NCI-H345 (cell line): ENCODE measurements at places on chromosomes 12 and 14.
A peak's percentile ranks its signal among the peaks of the same experiment; 100 is the strongest.

DNA sequence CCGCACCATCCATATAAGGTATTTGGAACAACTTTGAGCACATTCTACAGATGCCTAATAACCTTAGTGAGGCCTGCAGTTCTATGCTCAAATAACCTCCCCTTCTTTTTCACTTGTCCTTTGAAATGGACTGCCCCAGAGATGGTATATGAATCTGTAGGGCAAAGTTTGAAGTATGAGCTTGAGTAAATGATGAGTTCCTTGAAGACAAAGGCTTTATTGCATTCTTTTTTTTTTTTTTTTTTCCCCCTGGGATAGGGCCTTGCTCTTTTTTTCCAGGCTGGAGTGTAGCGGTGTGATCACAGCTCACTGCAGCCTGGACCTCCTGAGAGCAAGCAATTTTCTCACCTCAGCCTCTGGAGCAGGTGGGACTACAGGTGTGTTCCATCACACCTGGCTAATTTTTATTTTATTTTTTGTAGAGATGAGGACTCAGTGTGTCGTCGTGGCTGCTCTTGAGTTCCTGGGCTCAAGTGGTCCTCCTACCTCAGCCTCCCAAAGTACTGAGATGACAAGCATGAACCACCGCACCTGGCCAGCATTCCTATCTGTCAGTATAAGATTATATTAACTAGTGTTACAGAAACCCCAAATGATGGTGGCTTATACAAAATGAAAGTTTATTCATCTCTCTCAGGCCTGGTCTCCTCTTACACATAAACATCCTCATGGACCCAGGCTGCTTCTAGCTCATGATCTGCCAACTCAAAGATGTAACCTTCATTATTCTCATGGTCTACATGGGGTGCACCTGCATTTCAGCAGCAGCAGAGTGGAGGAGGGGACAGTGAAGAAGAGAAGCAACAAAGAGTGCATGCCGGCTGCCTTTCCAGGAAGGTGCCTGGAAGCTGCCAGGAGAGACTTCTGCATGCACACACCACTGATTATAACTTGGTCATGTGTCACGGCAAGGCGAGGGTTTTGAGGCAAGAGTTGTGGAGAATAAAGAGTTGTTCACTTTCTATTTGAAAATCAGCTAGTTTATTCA is 101.4 kb downstream of the DUSP16 start:
- DNase-seq = no peak

GRCh38 chr14:83173687-83174086 is 1640.0 kb upstream of the SEL1L start:
- no peak for DNase-seq

- DNase-seq = no peak
These were observed 29.2 kb upstream of the EPS8 start for GRCh38 chr12:15818418-15818817.

DNA sequence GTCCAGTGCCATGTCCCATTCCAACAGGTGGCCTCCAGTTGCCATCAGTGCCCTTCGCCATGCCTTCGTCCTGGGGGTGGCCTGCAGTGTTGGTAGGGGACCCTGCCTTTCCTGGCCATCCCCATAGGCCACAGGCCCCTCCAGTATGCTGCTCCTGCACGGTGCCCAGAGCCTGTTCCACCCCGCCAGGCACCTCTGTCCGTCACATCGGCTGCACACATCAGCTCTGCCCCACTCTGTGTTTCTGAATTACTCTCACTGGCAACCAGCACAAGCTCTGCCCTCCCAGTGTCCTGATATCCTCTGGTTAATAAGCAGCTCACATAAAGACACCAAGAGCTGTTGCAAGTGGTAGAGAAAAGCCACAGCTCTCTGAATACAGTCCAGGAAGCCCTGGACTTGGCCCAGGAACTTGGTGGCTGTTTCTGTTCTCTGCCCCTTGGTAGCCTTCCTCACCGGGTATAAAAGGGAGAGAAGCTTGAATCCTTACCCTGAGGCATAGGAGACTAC is 31.3 kb upstream of the ATP2A2 start:
- DNase-seq = no peak

- no peak for DNase-seq
These were observed 2.0 kb downstream of the PRKAB1 start for GRCh38 chr12:119669744-119670472.

GRCh38 chr12:28507033-28507432 is 316.8 kb downstream of the CCDC91 start:
- DNase-seq = no peak

DNA sequence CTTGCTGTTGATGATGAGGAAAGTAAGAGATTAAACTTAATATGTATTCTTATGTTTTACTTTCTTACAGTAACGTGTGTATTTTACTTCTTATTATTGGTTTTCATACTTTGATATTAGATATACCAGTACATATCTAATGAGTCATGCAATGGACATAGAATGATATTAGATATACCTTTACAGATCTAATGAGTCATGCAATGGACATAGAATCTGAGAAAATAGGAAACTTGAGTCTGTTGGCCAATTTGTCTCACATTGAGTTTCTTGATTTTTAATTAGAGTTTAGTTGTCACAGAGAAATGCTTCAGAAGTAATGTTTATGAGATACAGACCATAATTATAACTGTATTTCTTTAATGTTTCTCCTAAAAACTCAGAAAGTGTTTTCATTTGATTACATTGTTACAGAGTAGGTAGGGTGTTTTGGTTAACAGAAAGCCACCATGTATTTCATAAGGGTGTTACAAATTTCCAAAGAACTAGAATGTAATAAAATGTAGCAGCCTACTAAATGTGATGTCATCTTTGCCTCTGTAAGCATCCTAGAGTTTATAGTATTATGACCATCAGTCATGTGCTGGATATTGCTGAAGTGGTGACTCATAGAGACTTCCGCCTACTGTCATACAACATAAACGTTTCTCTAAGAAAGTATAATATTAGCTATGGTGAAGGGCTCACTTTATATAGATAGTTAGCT is 3.0 kb downstream of the GAS2L3 start:
- no peak for DNase-seq

DNA sequence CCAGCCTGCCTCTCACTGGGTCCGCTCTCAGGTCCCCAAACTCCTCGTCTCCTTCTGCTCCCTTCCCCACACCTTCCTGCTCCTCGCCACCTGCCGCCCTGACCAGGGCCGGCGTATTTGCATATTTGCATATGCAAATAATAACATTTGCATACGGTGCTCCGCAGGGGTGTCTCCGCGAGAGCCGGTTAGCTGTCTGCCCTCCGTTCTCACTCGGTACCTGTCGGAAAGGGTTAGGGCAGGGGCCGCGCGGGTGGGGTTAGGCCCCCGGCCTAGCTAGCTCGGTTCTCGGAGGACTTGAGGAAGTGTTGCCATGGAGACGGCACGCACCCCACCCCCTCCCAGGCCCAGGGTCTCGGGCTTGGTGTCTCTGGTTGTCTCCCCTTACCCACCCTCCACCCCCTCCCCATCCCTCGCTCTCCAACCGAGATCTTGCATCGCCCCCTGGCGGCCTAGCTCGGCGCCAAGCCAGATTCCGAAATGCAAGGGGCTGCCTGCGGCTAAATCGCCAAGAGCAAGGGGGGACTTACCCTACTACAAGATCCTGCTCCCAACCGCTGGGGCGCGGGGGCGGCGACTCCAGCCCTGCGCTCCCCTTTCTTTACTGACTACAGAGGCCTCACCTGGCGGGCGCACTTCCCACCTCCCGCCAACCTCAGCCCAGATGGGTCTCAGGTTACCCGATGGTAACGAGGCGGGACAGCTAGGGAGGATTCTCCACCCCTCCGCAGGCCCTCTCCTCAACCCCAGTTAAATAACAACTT is 8.1 kb downstream of the STAC3 start:
- peak; percentile 92 for DNase-seq

GRCh38 chr12:51242876-51243275 is 4.2 kb downstream of the DAZAP2 start:
- DNase-seq = no peak

DNA sequence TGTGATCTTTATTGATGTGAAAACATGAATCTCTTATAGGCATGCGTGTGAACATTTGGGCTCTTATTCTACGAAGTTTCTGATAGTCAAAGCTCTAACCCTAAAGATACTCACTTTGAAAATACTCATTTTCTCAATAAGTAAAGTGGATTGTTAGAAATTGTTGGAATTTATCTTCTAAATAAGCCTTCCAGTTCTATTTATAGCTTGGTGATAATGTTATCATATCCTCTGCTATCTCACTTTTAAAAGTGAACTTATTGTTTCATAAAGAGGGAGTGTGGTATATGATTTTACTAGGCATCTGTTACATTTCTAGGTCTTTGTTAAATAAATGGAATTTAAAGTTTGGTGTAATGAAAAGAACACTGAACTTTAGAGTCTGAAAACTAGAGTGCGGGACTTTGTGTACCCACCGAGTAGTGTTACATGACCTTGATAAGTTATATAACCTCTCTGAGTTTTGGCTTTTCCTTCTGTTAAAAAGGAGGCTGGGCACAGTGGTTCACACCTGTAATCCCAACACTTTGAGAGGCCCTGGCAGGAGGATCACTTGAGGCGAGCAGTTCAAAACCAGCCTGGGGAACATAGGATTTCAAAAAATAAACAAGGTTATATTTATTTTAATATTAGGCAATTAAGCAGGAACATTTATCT is 13.6 kb downstream of the USP15 start:
- DNase-seq = no peak

- no peak for DNase-seq
These were observed 52.2 kb downstream of the TESC start for GRCh38 chr12:117046861-117047530.
